ENCODE measurements at places on chromosomes 6 and 20.

- DNase-seq, result peak; percentile 78
These were observed 44.2 kb downstream of the ZNF831 start for GRCh38 chr20:59207742-59208357.

DNA sequence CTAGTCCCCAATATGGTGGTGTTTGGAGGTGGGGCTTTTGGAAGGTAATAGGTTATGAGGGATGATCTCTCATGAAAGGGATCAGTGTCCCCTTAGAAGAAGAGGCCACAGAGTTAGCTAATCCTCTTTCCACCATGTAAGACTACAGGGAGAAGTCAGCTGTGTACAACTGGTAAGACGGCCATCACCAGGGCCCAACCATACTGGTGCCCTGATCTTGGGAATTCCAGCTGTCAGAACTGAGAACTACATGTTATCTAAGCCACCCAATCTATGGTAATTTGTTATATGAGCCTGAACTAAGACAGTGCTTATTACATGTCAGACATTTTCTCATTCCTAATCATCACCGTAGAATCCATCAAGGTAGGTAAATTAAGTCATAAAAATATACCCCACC lies 77.7 kb upstream of the ZNF217 start:
- DNase-seq, result no peak

DNA sequence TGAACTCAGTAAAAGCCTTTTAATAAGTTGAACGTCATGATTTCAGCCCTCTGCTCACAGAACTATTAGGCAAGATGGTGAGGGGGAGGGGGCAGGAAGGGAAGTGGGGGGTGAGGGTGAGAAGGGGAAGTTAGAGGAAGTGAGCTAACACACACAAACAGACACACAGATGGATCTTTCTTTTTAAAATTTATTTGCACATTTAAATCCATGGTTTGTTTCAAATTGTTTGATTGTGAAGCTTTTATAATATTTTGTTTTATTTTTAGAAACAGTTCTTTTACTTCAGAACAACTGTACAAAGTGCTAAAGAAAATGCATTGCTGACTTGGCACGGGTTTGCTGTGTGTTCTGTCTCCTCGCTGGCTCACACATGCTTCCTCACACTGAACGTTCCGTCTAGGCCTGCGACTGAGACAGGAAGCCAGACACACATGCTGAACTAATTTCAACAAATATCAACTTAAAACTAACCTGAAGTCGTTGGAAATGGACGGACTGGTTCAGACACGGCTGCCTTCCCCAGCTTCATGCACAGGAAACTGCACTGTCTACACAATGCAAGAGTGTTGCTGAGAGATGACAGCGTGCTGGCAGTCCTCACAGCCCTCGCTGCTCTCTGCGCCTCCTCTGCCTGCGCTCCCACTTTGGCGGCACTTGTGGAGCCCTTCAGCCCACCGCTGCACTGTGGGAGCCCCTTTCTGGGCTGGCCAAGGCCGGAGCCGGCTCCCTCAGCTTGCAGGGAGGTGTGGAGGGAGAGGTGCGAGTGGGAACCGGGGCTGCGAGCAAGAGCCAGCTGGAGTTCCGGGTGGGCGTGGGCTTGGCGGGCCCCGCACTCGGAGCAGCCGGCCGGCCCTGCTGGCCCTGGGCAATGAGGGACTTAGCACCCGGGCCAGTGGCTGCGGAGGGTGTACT lies 8.1 kb upstream of the ZBP1 start:
- DNase-seq, result peak; percentile 93

- DNase-seq, result peak; percentile 73
These were observed 9.3 kb downstream of the TRAPPC3L start for GRCh38 chr6:116536216-116536621.

DNA sequence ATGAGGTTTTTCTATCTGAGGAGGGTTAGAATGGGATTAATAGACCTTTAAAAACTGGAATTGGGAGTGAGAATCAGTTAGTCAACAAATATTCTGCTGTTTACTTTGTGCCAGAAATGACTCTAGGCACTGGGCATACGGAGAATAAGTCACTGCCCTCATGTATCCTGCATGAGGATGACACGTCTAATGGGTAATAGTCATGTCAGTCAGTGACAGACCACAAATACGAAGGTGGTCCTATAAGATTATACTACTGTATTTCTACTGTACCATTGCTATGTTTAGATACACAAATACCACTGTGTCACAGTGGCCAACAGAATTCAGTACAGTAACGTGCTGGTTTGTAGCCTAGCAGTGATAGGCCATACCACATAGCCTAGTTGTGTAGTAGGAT lies 30.7 kb downstream of the ZFAND3 start:
- no peak for DNase-seq

DNA sequence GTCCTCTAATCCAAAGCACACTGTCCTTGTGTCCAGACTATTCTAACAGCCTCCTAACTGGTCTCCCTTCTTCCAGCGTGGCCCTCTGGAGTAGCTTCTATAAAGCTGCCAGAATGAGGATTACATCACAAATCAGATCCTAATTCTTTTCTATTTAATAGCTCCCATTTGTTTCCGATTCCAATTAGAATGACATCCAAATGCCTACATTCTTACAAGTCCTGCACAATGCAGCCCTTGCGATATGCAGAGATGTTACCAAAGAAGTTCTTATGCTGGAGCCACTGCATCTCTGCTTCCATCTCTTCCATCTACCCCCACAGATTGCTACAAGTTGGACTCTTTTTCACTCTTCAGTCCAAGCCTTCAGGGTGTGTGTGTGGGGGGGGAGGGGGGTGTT lies 40.0 kb downstream of the GMDS start:
- DNase-seq, result no peak

- DNase-seq, result no peak
These were observed 5.8 kb downstream of the TBPL1 start for GRCh38 chr6:133958791-133959190.

- DNase-seq, result no peak
These were observed 128.6 kb downstream of the UNC5CL start for GRCh38 chr6:40910260-40910893.

GRCh38 chr20:30921286-30922071 lies 336.0 kb upstream of the DEFB115 start:
- DNase-seq, result no peak

- DNase-seq, result no peak
These were observed 626.6 kb upstream of the CITED2 start for GRCh38 chr6:140001005-140001404.

GRCh38 chr20:407953-408842 lies at the start of gene RBCK1:
RBCK1 (plus strand) TSS chr20:408299; CDS start chr20:408758, 459 bp downstream.
- peak; percentile 89 for DNase-seq

DNA sequence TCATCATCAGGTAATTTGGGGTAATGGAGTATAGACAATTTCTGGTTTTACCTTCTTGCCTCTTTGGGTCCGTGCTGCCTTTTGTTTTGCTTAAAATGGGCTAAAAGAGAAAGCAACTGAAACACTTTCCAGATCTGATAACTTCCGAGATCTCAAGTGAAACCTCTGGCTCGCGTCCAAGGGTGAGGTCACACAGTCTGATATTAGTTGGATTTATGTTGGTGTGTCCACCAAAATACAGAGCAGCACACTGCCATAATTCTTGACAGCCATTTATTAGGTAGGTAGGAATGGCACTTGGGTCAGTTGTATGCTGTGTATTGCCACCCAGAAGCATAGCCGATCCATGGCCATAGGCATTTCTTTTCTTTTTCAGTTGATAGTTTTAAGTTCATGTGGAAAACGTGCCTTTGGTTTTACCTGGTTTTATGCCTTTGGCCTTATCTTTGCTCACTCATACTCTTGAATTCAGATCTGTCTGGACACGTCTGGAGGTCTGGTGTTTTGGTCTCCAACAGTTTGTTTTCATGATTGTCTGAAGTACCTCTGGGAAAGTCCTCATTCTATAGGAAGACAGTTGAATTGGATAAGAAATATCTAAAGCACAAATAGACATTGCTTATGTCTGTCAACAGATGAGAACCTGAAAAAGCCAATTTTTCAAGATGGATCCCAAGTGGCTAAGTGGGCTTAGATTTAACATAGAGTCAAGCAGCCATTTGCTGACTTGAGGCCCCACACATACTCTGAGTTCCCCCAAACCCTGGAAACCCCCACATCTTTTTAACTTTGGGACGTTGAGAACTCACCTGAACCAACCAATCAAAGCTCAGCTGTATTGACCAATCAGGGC lies 320.8 kb downstream of the SOX4 start:
- DNase-seq, result no peak

GRCh38 chr6:166306378-166307081 lies 1.7 kb downstream of the PRR18 start:
- peak; percentile 35 for DNase-seq

DNA sequence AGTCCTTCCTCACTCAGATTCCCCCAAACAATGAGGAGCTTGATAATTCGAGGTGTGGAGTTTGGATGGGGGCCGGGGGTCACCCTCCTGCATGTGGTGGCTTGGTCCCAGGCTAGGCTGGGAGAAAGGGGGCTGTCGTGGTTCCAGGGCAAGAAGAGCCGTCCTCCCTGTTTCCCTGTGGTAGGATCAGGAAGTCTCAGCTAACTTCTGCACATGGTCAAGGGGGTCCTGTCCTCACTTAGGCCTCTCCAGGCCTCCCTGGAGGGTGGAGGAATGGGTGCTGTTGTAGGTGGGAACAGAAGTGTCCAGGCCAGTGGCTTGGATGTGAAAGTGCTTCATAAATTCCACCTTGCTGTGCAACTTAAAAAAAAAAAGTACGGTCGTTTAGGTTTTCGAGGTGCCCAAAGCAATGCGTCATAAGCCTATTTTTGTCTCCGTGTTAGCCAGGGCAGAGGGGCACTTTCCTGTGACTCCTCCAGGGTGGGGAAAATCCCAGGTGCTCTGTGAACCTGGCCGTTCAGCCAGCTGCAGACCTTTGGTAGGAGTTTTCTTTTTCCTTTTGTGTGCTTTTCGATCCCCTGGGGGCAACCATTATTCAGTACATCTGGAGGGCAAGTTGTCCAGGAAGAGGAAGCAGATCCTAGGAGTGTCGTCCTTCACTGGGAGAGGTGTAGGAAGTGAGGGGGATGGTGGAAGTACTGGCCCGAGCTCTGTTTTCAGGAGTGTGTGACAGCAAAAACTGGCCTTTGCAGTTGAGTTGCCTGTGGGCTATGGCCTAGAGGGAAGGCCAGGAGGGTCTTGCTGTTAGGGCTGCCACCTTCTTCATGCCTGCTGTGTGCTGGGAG lies 9.6 kb downstream of the IGF2R start:
- no peak for DNase-seq

GRCh38 chr6:34904990-34905613 lies 16.0 kb downstream of the ANKS1A start:
- no peak for DNase-seq

DNA sequence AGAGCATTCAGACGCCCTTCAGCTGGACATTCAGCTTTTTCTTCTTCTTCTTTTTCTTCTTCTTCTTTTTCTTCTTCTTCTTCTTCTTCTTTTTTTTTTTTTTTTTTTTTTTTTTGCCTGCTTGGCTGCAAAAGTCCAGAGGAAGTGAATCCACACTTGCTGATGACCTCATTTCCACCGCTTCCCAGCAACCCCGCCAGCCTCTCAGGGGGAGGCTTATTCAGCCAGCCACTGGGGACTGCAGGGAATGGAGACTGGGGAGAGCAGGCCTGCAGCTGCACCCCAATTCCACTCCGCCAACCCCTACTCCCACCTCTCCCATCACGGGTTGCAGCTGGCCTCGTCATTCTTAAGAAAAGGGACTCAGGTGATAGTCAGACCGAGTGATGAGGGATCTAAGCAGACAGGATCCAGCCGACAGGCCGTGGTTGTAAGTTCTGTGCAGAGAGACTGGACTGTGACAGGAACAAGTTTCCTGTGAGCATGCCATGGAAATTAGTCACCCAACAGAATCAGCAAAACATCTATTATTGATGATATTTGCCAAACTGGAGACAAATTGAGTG lies 59.0 kb upstream of the QKI start:
- peak; percentile 88 for DNase-seq

DNA sequence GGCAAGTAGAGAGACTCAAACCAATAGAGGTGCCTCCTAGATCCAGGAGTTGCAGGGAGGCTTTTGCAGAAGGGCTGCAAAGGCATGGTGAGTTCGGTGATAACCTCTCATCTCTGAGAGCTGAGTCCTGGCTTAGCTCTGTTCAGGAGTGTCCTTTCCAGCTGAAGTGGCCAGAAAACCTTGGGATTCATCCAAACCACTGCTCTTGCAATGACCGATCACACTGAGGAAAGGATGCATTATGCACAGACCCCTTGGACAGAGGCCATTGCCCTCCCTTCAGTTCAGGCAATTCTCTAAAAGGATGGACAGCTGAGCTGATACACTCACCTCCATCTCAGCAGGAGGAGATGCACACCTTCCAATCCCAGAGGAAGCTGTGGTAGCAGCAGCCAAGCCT lies 158.8 kb upstream of the ENPP5 start:
- no peak for DNase-seq

GRCh38 chr6:46491628-46492547 lies 639 bp upstream of the RCAN2 start:
- no peak for DNase-seq

GRCh38 chr20:46994341-46994740 lies 99.7 kb downstream of the EYA2 start:
- no peak for DNase-seq

All from NB4 (cell line).